ENCODE measurements at places on chromosomes 11 and 22.

DNA sequence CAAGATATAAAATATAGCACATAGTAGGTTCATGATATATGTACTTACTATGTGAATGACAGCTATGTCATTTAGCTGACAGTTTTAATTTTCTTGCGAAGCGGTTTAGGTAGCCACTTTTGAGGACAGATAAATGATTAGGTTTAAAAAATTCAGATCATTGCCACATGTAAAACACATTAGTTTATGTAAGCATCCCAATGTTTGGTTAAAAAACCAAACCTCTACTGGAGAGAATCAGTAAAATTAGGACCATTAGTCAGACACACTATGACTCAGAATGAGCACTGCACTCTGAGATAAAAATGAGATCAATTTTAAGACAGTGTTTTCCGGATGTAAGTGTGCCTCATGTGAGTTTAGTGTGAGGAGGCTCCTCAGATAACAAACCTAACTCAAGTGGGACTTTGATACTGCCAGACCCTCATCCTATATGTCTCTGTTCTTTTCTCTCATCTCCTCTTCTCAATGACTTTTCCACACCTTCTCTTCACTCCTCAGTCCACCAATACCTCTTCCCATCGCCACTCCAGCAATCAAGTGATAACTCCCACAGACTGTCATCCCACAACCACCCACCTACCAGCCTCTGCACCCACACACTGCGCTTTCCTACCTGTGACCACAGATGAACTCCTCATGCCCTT lies 6.8 kb upstream of the OR2AT4 start:
- no peak for DNase-seq

DNA sequence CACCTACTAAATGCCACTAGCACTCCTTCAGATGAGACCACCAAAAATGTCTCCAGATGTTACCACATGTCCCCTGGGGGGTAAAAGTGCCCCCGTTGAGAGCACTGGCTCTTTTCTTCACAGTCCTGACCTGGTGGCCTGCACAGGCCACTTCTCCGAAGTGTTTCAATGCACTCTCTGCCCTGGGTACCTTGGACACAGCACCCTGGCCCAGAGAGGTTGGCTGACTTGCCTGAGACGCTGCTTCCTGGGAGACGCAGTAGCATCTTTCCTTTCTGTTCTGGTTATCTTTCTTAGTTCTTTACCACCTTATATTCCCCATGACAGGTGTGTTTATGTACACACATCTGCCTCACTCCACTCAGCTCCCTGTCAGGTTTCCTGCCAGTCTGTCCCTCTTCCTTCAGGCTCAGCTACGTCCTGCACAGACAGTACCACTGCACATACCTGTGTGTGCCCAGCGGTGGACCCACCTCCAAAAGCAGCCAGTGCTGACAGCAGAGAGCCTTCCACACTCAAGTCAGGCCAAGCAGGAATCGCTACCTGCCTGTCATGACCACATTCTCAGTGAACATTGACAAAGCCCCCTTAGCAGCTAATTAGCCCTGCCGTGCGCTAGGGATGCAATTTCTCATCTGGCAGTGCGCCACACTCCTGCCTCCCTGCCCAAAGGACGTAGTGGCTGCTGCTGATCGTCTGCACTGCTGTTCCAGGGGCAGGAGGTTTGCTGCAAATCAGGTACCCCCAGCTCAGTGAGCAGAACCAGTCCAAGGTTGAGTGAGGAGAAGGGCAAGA lies 39.0 kb downstream of the FAM83F start:
- DNase-seq: no peak

- no peak for DNase-seq
These were observed 18.9 kb downstream of the AP1B1 start for GRCh38 chr22:29369460-29369859.

GRCh38 chr11:23644443-23644842 lies 784.2 kb upstream of the CCDC179 start:
- DNase-seq: no peak

- DNase-seq: no peak
These were observed 3.0 kb upstream of the NRGN start for GRCh38 chr11:124736736-124737135.

GRCh38 chr11:134733646-134734045 lies 321.6 kb upstream of the B3GAT1 start:
- no peak for DNase-seq

DNA sequence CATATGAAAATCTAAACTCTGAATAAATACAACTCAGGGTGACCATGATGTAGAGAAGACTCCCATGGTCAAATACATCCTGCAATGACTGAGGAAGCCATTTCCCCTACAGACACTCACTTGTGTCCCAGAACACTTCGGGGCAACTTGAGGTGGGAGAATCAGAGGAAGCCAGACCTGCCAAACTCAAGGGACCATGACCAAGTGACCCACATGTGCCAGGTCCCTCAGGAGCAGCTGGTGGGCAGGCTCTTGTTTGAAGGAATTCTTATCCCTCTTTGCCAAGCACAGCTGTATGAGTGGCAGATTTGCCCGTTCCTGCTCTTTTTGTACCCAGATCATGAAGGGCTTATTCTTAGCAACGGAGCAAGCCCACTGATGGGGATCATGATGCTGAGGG lies 17.8 kb downstream of the SPATA19 start:
- DNase-seq: no peak

- DNase-seq: no peak
These were observed 73.0 kb upstream of the TBCEL start for GRCh38 chr11:120950880-120951279.

DNA sequence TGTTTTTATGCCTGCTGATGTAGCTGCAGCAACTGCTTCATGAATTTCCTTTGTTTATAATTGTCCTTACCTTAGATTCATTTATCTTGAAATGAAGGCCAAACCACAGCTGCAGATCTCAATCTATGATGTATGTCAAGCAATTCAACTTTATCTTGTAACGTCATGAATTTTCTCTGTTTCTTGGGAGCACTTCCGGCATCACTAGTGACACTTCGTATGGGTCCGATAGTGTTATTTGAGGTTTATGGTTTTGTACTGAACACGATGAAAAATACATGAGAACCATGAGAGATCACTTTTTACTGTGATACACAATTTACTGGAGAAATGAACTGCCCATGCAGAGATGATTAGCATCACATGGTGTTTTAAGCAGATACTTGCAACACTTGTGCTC lies 98.5 kb downstream of the CSTPP1 start:
- no peak for DNase-seq

DNA sequence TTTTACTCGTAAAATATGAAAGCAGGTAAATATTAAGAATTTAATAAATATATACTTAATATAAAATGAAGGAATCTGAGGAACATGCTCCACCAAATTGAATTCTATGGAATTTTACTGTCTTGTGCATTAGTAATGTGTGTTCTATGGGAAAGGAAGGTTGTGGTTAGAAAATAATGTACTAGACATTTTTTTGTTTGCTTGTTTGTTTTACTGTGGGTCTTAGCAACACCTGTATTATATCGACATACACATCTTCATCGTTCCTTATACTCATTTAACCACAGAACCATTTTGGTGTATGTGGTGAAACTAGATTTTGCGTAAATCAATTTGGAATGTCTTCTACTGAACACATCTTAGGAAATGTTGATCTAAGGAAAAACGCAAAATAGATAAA lies 114.1 kb upstream of the MTMR2 start:
- no peak for DNase-seq

- DNase-seq: no peak
These were observed 60.5 kb upstream of the ARHGAP32 start for GRCh38 chr11:129252621-129253020.

DNA sequence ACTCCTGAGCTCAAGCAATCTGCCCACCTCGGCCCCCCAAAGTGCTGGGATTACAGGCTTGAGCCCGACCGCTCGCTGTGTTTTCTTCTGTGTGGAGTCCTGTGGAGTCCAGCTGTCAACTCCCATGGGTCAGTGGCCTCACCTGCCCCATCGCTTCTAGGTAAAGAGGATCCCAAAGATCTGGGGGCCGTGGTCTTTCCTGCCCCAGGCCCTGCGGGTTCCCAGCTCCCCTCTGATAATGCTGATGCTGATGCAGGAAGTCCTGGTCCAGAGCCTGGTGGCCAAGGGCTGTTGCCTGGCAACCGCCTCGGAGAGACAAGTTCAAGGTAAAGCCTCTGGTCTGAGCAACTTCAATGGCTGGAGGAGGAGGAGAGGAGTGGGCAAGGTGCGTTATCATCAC lies 9.6 kb downstream of the SSTR3 start:
- no peak for DNase-seq

DNA sequence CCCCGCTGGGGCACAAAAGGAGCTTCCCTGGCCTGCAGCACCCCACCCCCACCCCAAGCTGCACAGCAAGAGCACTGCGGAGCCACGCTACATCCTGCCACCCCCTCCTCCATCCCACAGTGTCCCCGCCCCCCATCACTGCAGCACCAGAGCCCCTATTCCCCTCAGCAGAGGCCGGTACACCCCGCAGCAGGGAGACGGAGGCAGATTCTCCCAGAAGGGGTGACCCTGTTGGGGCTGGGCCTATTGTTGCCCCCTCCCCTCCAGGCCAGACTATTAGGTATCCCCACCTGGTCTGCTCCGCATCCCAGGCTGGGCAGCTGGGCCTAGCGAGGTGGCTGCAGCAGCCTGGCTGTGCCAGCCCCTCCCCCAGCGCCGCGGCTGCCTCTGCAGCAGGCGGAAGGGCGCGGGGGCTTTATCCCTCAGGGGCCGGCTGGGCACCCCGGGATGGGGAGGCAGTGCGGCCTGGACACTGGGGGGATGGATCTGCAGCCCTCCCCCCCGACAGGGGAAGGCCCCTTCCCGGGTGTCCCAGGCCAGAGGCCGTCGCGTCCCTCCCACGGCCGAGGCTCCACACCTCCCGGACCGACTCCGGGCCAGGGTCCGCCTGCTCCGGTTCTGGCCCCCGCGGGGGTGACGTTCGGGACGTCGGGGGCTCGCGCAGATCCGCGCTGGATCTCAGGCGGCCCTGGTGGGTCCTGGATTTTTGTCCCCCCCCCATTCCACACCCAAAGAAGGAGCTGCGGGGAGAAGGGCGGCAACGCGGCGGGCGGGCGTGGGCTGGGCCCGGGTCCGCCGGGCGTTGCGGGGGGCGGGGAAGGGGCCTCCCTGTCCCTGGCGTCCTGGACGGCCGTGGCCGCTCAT lies 943 bp downstream of the DUSP8 start:
- DNase-seq: no peak

DNA sequence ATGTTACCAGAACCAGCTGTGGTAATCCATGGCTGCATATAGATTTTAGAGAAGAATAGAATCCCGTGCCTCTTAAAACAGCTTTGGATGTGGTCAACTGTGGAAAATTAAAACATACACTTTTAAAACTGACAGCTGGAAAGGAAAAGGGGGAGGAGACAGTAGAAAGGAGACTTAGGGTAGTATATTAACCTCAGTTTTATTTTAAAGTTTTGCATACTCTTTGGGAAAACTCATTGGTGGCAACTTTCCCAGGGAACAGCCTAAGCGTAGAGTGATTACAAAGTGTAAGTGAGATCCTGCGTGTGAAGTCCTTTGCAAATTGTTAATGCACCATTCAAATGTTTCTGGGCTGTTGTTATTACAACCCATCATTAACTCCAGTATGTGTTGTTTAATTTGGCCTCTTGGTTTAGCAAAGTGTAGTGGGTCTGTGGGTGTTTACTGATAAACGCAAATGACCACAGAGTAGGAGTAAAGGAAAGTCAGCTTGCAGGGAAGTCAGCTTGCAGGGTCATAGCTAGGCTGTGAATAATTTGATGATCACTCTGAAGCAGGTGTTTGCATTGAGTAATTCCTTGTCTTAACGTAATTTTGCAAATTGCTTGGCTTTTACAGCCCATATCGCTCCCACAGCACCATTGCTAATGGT lies 88.0 kb upstream of the DBX1 start:
- no peak for DNase-seq

- DNase-seq: no peak
These were observed 13.8 kb downstream of the PRRG4 start for GRCh38 chr11:32843544-32843943.

DNA sequence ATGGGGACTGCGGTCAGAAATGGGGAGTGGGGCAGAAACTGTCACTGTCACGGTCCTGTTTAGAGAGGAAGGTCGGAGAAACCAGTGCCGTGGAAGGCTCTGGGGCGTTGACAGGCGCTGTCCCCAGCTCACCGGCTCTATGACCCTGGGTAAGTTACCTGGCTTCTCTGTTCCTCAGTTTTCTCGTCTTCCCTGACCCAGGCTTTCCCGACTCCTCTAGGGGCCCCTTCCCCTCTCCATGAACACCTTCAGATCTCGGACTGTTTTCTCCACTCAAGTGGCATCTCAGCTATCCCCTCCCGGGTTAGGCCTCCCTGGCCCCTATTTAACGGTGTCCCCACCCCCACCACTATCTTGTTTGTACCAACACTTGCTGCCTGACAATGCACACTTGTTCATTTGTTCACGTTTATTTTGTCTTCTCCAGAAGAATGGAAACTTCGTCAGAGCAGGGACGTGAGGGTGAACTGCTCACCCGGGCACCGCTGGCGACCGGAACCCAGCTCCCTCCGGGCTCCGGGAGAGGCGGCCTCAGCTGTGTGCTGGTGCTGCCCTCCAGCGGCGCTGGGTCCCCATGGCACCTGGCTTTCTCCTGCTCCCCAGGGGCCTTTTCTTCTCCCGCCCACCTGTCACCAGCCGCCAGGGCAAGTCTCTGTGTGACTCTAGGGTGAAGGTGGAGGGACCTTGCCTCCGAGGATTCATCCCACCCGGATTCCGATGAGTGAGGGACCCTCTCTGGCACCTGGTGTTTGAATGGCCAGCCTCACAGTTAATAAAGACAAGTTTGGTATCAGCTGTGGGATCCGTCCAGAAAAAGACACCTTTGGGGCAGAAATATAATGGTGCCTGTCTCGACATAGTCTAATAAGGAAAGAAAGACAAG lies 33.1 kb upstream of the SLC35C1 start:
- DNase-seq: peak; percentile 53

GRCh38 chr11:47523490-47524225 lies 29.3 kb downstream of the CELF1 start:
- DNase-seq: no peak

- no peak for DNase-seq
These were observed 1335.9 kb downstream of the TBC1D22A start for GRCh38 chr22:48098243-48098920.

DNA sequence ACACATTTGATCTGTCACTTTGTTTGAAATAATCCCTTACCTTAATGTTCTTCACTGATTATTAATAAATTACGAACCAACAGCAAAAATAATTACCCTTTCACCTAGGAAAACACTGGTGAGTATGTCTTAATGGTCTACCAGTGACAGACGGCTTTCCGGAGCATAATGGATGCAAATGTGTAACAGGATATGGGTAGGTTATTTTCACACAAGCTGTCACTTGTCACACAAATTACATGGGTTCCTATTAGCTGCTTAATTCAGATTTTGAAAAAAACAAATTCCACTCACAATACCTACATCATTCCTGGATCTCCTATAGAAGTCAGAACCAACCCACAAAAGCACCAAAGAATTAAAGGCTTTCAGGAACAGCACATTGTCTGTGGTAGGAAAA lies 127.9 kb downstream of the WT1 start:
- no peak for DNase-seq

Data from T1000 (cell line).